ENCODE measurements at places on chromosomes 4 and X.

- DNase-seq = no peak
These were observed 16.7 kb downstream of the CASK start for GRCh38 chrX:41906515-41907187.

- no peak for DNase-seq
These were observed 33.2 kb upstream of the OCIAD2 start for GRCh38 chr4:48939785-48940184.

- DNase-seq = no peak
These were observed 39.3 kb downstream of the SYNPO2 start for GRCh38 chr4:118927974-118928373.

DNA sequence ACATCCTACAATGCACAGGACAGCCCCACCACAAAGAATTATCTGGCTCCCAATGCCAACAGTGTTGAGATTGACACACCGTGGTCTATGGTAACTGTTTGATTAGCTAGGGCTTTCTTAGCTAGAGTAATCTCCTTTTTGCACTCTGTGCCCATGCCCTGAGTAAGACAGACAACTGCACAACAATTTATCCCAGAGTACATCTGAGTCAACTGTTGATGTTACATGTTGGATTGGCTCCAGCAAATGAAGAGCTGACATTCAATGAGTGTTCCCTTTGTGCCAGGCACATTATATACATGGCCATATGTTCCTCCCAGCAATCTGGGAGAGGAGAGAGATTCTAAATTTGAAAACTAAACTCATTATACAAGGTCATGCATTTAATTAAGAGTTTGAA is 3.9 kb upstream of the FAM9C start:
- no peak for DNase-seq

DNA sequence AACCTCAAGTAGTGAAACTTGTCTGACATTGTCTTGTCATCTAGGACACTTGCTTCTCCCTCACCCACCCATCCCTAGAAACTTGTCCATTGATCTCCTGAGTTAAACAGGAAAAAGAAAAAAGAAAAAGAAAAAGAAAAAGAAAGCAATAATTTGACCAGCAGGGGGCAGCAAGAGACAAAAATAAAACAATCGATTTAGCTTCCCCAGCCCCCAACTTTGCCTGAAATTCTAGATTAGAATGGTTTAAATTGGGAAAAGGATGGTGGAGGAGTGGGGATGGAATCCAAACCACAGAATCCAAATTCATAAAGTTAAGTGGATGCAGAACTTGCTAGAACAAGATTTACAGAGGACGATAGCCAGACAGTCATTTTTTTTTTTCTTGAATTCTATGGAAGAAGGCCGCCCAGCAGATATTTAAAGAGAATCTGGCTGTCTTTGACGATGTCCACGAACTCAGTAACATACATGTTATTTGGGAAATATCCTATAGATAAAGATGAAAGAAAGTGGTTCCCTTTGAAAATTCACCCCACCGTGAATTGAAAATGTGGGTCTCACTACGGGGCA is 282.9 kb downstream of the USP46 start:
- DNase-seq = no peak

DNA sequence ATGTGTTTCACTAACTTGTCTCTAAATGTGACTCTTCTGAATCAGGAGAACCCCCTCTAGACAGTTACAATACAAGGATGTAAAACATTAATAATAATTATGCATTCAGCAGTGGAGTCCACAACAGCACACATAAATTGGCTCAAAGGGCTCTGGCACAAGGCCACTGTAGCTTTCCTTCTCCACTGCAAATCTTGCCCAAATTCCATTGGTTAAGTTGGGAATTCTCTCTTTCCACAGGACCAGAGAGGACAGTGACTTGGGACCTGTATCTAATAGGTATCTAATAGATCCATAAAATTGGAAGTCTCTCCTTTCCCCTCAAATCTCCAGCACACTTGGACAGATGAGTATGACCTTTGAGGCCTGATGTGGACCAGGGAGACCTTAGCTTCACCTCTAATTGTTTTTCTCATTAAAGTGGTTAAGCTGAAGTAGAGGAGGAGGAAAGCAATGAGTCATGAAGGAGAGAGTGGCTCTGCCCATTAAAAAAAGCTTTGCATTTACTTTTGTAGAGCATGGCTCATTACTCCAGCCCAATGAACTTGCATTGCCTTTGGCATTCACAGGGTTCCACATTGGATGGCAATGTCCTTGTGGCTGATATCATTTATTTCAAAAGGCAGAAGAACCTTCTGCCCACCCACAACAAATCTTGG is 72.3 kb upstream of the SH3RF1 start:
- no peak for DNase-seq

DNA sequence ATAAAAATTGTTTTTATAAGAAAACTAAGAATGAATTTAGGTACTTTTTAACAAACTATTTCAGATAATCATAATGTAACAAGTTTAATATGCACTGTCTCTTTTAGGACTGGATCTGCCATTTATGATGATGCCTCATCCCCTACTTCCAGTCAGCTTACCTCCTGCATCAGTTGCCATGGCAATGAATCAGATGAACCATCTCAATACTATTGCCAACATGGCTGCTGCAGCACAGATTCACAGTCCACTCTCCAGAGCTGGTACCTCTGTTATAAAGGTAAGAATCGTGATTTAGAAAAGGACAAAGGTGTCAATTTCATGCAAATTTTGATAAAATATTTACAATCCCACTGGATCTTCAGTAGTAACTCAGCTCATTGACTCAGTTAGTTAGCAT is 566.2 kb downstream of the DACH2 start:
- no peak for DNase-seq

Data from T-helper 2 cell (primary cell).